ENCODE measurements at places on chromosomes 12 and 14.

GRCh38 chr14:24806061-24806678 lies 172.2 kb upstream of the GZMB start:
- DNase-seq = no peak

- no peak for DNase-seq
Measured at GRCh38 chr14:100062590-100062989, 2.6 kb upstream of the EVL start.

DNA sequence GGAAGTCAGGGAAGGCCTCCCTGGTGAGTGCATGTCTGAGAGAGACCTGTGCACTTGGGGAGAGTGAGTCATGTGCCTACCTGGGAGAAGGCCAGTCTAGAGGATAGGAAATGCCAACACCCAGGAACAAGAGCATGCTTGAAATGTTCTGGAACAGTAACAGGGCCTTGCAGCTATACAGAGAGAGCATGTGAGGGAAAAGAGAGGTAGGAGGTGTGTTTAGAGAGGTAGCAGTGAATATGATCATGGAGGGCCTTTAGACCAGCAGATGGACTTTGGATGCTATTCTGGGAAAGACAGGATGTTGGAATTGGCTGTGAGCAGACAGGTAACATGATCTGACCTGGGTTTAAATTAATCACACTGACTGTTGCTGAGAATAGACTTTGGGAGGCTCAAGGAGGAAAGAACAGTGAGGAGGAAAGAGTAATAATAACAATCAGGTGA lies 1143.6 kb downstream of the FLRT2 start:
- DNase-seq = no peak

GRCh38 chr14:47211263-47211662 lies 464.1 kb downstream of the MDGA2 start:
- DNase-seq = no peak

GRCh38 chr12:27284751-27285150 lies 40.7 kb downstream of the STK38L start:
- DNase-seq = no peak

DNA sequence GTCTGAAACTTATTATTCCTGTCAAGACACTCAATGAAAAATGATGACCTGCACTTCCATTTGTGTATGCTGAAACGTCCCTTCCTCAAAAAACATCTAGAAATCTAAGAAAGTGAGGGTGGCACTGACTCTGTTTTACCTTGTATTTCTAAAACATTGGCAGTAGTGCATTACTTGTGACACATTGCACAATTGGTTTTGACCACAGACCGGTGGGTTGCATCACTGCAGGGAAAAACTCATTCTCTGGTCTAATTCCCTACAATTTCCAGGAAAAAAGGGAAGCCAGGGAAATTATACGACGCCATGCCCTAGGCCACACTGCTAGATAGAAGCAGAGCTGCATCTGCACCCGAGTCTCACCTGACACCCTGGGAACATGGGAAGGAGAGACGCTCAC lies 156.7 kb downstream of the NTF3 start:
- no peak for DNase-seq

GRCh38 chr12:3354586-3354985 lies 136.4 kb upstream of the PRMT8 start:
- no peak for DNase-seq

DNA sequence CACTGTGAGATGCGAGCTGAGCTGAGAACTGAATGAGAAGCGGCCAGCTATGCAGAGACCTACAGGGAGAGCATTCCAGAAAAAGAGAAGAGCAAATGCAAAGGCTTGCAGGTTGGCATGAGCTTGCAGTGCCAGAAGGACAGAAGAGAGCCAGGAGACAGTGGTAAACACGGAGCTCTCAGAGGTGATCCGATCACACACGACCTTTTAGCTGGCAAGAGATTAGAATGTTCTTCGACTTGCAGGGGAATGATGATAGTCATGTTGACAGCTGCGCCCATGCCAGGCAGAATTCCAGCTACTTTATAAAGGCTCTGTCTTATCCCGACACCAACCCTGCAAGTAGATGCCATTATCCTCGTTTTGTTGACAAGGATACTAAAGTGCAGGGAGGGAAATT lies 256.8 kb downstream of the VRK1 start:
- no peak for DNase-seq

- peak; percentile 46 for DNase-seq
Measured at GRCh38 chr12:56591126-56591525, 39.0 kb downstream of the BAZ2A start.

DNA sequence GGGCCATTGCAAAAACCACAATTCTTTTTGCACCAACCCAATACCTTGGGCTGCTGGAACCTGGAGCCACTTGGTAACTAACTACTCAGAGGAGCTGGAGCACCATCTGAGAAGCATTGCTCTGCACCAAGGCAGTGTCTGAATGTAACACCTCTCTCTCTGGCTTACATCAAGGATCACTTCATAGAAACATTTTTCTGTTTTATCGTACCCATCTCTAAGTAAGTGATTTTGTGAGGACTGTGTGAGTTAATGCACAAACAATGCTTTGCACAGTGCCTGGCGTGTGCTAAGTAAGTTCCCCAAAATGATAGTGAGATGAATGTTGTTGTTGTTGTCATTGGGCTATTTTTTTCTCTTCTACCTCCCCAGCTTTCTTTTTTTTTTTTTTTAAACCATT lies 111.4 kb downstream of the ADCK1 start:
- no peak for DNase-seq

DNA sequence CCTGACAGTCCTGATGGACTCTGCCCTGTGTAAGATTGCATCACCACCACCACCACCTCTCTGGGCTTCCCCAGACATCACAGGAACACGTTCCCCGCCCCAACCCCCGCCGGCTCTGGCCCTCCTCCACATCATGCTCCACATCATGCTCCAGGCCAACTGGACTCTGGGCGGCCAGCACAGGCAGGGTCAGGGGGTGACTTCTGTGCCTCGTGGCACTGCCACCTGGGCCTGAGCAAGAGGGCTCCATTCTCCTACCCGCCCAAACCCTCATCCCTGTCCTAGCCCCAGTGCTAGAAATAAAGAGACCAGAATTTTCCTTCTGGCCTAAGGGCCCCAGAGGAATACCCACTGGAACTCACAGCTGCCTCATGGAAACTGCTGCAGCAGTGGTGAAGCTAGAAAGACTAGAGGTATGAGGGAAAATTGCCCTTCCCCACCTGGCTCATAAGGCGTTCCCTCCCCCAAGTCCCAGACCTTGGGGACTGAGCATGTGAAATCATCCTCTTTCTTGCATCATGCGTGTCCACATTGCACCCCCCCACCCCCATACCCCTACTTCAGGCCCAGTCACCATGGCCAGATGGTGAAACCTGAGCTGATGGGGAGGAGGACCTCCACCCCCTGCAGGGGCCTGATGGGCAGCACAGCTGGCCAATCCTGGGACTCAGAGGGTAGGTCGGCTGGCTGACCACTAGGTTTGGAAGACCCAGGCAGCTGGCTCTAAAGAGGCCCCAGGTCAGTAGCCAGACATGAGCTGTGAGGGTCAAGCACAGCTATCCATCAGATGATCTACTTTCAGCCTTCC lies at the start of gene INHBE:
Gene INHBE, plus strand, starts transcription at position 742 of the 808 bp plus-strand sequence. CDS start 230 bp downstream, outside the sequence.
- no peak for DNase-seq

- DNase-seq = no peak
Measured at GRCh38 chr12:110578694-110579534, 4.2 kb downstream of the PPTC7 start.

DNA sequence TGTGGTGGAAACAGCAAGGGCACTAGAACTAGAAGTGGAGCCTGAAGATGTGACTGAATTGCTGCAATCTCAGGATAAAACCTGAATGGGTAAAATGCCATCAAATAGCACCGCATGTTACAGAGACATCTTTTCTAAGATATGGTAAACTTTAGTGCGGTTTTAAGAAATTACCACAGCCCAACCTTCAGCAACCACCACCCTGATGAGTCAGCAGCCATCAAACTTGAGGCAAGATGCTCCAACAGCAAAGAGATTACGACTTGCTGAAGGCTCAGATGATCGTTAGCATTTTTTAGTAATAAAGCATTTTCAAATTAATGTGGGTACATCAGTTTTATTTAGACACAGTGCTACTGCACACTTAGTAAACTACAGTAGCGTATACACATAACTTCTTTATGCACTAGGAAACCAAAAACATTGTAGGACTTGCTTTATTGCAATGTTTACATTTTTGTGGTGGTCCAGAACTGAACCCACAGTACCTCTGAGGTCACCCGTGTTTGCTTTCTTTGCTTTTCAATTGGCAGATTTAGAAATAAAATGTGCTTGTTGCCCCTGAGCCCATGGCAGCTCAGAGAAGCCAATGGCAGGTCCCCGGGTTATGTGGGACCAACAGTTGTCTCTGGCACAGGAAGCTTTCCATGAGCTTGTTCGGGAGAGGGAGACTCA lies 15.9 kb downstream of the GOLGA3 start:
- no peak for DNase-seq

GRCh38 chr12:101480849-101481248 lies 5.7 kb downstream of the SPIC start:
- no peak for DNase-seq

GRCh38 chr12:124655048-124655697 lies 87.8 kb upstream of the NCOR2 start:
- no peak for DNase-seq

DNA sequence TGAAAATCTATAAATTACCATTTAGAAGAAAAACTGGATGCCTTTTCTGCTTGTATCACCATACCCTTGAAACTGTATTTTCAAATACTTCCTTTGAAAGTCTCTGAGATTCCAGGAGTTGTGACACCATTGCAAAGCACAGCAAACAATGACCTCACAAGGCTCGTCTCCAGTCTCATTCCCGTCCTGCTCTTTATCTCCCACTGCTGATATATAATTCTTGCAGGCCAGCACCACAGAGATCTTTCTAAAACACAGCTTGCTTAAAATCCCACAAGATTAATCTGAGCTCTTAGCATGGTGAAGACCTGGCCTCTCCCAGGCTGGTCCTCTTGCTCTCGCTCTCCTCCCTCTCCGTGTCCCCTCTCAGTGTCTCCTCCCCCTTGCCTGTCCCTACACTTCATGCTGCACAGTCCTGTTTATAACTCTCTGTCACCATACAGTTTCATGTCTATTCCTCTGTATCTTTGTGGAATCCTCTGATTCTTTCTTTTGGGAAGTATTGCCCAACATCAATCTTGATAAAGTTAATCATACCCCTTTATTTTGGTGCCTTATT lies 51.8 kb downstream of the ZFYVE21 start:
- no peak for DNase-seq

DNA sequence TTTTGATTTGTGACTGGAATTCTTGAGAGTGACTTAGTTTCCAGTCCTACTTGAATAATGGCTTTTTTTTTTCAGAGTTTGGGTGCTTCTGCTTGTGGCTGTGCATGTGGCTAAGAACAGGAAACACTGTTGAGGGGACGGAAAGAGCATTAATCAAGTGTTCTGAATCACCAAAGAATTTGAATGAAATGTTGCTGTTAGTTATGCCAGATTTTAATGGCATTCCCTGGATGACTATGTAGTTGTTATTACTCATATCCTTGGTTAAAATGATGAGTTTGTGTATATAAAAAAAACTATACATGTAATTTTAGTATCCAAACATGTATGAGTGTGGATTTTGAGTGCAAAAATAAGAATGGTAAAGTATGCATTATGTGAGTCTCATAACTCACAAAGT lies 347.9 kb downstream of the BCAT1 start:
- no peak for DNase-seq

GRCh38 chr14:90381011-90381786 lies 15.6 kb upstream of the CALM1 start:
- no peak for DNase-seq

GRCh38 chr12:106415134-106415533 lies 57.6 kb downstream of the POLR3B start:
- no peak for DNase-seq

- no peak for DNase-seq
Measured at GRCh38 chr12:98259693-98260092, 255.7 kb upstream of the TMPO start.

DNA sequence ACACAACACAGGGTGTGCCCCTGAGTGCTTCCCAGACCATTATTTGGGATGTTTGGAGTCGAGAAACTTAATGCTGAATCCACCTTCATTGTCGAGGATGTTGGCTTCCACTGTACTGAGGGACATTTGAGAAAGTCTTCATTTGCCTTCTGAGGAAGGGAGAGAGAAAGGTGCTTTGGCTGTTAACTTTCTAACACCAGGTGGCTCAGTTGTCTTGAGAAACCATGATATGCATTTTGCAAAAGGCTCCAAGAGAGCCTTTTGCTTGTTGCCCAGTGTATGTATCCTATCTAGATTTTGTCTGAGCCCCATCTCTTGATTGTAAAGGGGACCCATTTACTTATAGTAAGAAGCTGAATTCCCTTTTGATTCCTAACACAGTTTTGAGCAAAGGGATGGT lies 28.6 kb upstream of the NRXN3 start:
- DNase-seq = peak; percentile 12
